ENCODE measurements at places on chromosomes 6 and 20.

DNA sequence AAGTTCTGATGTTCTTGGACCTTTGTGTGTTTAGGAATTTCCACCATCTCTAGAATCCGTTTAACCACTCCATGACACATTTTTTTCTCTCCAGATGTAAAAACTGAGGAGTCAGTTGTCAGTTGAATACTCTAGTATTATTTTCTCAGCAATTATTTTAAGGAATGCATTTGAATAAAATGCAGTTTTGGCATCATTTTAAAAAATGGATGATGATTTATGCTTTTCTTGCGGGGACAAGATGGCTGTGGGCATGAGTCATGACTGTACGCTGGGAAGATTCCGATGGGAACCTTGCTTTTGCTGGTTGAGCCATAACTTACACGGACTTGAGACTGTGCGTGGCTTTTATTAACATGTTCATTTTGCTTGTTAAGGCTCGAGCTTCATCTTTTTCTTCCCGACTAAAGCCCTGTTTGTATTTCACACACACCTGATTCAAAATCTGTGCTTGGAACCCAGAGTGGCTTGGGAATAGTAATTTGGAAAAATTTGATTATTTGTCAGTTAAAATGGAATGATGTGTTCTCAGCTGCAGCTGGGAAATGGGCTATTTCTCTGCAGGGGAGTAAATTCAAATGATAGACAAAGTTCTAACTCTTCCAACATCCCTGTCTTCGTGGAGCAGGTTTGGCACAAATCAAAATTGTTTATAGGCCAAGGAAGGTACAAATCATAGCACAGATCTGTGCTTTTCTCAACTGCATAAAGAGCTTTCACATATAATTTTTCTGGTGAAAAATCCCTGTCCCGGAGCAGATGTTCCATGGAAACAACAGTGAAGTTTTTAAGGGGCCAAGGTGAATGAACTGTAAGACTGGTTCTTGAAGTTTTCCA is 470.5 kb upstream of the JAG1 start:
- peak; percentile 95 for DNase-seq

- DNase-seq: no peak
Measured at GRCh38 chr6:114579486-114579885, 236.7 kb upstream of the HS3ST5 start.

DNA sequence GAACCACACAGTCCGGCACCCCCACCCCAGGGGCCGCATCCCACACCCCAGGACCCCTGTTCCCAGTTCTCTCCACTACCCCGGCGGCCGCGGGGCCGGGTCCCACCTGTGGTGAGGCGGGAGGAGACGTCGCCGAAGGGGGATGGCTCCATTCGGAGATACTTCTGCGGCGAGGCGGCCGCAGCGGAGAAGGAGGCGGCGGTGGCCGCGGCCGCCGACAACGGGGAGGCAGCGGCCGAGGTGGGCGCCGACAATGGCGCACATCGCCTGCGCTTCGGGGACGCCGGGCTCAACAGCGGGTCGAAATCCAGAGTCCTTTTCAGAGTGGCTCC is 723 bp downstream of the AKIRIN2 start:
- DNase-seq: no peak

DNA sequence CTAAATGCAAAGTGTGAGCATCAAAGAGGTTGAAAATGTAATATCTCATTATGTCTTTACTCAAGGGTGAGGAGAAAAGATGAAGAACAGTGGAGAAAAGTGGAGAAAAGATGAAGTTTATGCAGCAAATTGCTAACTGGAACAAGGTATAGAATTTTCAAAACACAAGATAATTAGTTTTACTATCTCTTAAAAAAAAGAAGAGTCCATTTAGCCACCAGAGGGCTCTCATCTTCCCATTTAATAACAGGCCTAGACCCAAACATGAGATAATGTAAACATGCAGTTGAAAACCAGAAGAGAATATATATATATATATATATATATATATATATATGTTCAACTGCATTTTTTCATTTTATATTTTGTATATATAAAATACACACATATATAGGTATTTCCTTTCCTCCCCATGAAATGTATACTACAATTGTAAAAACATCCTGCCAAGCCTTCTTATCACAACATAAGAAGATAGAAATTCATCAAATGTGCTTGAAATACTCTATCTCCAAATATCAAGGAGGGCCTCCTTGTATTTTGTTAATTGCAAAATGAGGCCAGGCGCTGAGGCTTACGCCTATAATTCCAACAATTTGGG is 78.4 kb downstream of the ADTRP start:
- peak; percentile 67 for DNase-seq

- peak; percentile 71 for DNase-seq
Measured at GRCh38 chr6:17032590-17032987, 69.3 kb upstream of the STMND1 start.

DNA sequence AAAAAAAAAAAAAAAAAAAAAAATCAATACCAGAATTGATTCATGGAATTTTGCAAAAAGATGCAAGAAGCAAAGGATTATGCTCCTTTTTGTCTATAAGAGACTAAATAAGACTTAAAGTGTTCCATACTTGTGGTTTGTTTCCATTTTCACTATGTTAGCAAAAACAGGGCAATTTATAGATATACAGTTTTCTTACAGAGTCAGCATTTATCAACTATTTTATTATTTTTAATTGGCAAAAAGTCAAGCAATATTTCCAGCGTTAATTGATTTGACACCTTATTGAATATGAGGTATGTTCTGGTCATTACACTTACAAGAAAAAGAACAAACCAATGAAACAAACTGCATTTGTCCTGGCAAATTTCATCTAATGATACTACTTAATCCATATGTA is 5.4 kb upstream of the SGK1 start:
- no peak for DNase-seq

- peak; percentile 97 for DNase-seq
Measured at GRCh38 chr6:136593748-136594490, 43.7 kb upstream of the MAP7 start.

DNA sequence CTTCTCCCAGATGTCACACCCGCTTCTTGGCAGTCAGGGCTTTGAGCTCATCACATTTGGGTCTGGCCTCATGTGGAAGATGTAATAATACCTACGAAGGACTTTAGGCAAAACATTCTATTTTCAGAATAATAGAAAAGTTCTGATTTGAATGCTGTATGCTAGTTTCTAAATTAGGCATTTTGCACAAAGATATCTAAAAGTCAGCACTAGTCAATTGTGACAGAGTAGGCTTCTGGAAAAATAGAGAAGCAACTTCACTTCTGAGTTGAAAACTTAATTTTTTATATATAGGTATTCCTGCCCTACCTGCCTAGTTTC is 38.3 kb upstream of the CD2AP start:
- DNase-seq: no peak

DNA sequence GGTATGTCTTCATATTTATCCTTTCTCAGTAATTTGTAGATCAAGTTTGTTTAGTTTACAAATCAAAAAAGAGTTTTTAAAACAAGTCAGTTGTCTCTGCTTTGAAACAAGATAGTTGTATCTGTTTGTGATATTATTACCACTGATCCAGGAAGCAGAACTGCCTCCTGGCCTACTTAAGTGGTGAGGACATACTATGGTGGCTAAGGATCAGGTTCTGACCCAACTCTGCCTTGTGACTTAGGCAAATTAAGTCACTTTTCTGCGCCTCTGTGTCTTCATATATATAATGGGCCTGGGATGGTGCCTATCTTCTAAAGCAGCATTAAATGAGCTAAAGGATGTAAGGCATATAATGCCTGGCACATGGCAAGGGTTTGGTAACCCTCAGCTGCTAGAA is 8.7 kb downstream of the ANKS1A start:
- DNase-seq: no peak

DNA sequence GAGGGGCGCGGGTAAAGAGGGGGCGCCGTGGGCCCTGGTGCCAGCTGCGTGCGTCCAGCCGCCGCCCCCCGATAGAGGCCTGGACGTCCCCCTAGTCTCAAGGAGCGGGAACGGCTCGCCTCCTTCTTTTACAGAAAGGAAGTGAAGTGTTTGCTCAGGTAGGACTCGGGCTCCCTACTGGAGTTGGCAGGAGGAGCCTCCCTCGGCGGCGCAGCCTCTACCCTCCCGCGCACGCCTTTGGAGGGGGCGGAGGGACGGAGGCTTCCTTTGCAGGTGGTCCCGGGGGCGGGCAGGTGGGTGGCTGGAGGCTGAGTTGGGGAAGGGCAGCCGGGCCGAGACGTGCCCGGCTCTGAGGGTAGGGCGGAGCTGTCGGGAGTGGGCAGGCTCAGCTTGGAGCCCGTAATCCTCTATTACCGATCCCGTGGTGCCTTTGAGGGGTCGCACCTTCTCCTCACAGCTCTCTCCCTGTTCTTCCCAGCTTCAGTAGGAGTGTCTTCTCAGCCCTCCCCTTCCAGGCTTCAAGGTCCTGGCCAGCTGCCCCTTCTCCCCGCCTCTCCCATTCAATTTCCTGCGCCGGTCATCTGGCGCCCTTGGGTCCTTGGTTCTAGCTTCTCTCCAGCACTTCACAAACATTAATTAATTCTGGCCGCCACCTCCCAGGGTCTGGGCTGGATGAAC is 728 bp downstream of the ITPR3 start:
- DNase-seq: no peak

- DNase-seq: no peak
Measured at GRCh38 chr6:151434369-151434768, 17.6 kb downstream of the RMND1 start.

DNA sequence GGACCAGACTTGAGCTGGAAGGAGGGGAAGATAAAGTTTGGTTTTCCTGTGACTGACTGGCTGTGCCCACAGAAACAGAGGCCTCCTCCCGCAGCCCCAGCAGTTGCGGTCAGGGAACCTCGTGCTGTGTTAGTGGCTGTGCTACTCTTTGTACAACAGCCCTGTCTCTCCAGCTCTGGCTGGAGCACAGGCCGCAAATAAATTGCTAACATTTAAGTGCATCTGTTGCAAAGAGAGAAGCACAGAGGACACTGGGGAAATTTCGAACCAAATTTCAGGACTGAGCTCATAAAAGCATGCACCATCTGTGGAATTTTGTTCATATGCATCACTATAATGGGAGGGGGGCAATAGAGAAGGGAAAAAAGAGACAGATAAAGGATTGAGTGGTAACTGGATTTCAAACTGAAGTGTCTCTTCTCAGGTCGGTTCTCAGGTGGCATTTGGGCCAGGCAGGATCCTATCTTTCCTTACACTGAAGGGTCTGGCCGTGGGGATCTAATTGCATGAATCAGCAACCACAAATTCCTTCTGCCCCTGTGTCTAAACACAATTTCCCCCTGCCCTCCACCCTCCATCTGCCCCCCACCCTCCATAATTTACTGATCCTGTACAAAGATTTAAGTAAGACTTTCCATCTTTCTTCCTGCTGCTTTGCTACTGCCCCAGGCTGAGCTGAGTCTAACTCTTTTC is 88.9 kb upstream of the ATXN1 start:
- DNase-seq: peak; percentile 39

GRCh38 chr20:12698817-12699216 is 310.0 kb upstream of the SPTLC3 start:
- no peak for DNase-seq

DNA sequence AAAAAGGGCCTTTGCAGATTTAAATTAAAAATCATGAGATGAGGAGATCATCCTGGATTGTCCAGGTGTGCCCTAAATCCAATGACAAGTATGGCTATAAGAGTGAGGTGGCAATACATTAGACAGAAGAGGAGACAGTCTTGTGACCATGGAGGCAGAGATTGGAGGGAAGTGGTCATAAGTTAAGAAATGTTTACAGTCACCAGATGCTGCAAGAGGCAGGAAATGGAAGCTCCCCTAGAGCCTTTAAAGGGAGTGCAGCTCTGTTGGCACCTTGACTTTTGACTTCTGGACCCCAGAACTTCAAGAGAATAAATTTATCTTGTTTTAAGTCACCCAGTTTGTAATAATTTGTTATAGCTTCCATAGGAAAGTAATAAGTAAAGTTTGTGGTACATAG is 61.1 kb downstream of the HMGN3 start:
- DNase-seq: no peak

GRCh38 chr20:53195876-53196610 is 223.9 kb downstream of the TSHZ2 start:
- DNase-seq: peak; percentile 72

DNA sequence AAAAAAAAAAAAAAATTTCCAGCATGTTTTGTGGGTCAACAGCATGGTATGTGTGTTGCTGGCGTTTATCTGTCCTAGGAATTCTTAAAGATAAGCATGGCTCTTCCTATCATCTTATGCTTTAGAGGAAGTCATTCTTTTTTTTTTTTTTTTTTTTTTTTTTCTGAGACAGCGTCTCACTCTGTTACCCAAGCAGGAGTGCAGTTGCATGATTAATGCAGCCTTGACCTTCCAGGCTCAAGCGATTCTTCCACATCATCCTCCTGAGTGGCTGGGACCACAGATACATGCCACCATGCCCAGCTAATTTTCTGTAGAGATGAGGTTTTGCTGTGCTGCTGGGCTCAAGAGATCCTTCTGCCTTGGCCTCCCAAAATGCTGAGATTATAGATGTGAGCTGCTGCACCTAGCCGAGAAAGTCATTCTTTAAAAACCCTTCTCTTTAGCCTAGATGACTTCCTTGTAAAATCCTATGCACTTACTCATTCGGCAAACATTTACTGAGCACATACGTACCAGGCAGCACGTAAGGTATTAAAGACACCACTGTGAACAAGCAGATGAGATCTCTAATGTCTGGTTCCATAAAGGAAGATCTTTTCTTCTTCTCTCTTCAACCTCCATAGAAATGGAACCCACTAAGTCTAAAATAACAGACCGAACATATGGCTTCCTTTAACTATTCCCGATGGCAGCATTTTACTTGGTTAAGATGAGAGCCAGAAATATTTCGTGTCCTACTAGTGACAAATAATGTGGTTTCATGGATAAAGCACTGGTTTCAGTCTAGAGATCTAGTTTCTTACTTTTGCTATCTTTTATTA is 122.4 kb downstream of the RIN2 start:
- peak; percentile 72 for DNase-seq

GRCh38 chr6:135265278-135265677 is 84.2 kb downstream of the MYB start:
- no peak for DNase-seq

- peak; percentile 29 for DNase-seq
Measured at GRCh38 chr6:169042061-169042460, 211.6 kb downstream of the THBS2 start.

DNA sequence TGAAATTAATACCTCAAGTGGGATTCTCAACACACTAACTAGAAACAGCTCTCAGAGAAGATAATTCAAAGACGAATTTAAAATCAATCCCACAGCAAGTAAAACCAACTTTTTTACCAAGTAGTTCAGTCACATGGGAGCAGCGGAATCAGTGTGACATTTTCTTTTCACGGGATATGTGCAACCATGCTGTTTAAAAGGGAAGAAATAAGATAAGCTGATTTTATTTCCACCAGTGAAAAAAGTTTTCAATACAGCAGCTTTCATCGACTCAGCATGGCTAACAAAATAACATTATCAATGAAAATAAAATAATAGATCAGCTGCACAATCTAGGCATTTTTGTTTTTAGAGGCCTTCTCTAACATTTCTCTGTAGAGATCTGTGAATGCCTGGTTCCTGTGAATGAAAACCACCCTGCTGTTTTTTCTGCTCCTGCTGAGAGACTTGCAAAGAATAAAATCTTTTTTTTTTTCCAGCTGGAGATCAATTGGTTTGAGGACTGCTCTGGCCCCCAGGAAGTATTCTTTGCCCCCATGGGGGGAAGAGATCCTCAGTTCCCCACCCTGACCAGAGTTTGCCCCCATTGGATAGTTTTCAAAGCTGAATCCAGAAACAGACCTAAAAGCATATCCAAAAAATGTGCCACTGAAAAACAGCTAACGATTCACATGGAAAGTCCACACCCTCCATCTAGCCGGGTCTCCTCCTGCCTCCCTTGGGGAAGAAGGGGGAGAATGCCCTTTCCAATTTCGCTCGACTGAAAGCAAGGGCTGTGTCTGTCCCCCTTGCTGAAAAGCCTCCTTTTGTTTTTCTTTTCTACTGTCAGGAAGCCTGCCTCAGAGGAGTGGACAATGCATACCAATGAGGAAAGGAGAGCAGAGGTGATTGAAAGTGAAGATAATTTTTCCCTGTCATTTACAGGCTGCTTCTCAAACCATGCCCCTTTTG is 317.6 kb downstream of the PRKN start:
- no peak for DNase-seq
